ENCODE measurements at places on chromosomes 5 and 9. TPM values are rescaled to one million over a fixed set of nuclear protein-coding genes. Genes with fewer than 3 reads are reported as not detected.

GRCh38 chr9:16884952-16885513, 14.6 kb upstream of the BNC2 start:
- DNase-seq = no peak
- H3K27me3 ChIP-seq = no peaks in the 10 kb centered on the region
- H3K4me1 ChIP-seq = 0 out of 2 replicates have a peak, but pooled peaks cover 4% of the 10 kb centered on the region

The PCDHB5 gene
- 27.3 TPM for total RNA-seq

DNA sequence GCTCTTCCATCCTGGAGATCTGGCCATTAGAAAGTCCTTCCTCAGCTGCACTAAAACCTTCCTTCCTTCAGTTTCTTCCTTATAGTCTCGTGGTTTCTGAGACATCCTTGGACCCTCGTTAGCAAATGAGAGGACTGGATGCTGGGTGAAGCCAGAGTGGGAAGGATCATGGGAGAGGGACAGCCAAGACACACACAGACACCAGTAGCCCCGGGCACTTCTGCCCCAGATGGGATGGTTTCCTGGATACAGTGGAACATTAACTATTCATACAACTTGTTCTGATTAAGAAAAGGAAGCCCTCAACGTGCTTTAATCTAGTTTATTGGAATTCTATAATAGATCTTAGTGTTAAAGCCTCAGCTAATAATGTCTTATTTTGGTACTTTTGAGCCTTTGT, 125.5 kb downstream of the SEC61B start:
- no peak overlapping the region for H3K4me3 ChIP-seq
- no peaks in the 10 kb centered on the region for H3K36me3 ChIP-seq
- DNase-seq = no peak
- no peak overlapping the region for H3K27ac ChIP-seq
- no peaks in the 10 kb centered on the region for H3K27me3 ChIP-seq
- peaks cover 12% of the 10 kb centered on the region for H3K4me1 ChIP-seq

The SH3PXD2B gene
- total RNA-seq = 32.3 TPM

DNA sequence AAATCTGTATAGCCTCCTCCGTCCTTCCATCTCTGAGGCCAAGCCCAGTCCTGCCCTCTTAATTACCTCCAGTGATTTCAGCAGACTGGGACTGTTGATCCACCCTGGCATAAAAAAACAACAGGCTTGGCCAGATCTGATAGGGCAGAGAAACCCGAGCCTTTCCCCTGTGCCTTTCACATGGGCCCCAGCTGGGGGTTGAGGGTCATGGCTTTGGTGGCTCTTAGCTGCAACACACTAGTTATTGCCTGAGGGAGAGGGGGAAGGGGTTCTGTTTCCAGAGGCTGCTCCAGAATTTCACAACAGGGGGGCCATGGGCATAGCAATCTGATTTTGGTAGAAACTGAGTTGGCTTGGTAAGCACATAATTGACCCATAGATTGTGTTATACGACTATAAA, 21.2 kb upstream of the PANK3 start:
- peaks cover 10% of the 10 kb centered on the region for H3K4me1 ChIP-seq
- H3K36me3 ChIP-seq = no peaks in the 10 kb centered on the region
- DNase-seq = peak; percentile 26
- no peak overlapping the region for H3K27ac ChIP-seq

- no peaks in the 10 kb centered on the region for H3K36me3 ChIP-seq
- no peak for DNase-seq
- no peaks in the 10 kb centered on the region for H3K4me1 ChIP-seq
- H3K4me3 ChIP-seq = no peak overlapping the region
- no peak overlapping the region for H3K27ac ChIP-seq
Observed at GRCh38 chr5:115072266-115073064, 97.2 kb downstream of the TRIM36 start.

GRCh38 chr5:57324861-57325260, 151.0 kb downstream of the GPBP1 start:
- no peak for DNase-seq
- H3K27ac ChIP-seq = no peak overlapping the region
- no peaks in the 10 kb centered on the region for H3K36me3 ChIP-seq
- no peak overlapping the region for H3K4me3 ChIP-seq

GRCh38 chr5:178165581-178165980, 11.9 kb upstream of the NHP2 start:
- H3K4me1 ChIP-seq = no peaks in the 10 kb centered on the region
- no peaks in the 10 kb centered on the region for H3K36me3 ChIP-seq
- peaks cover 83% of the 10 kb centered on the region for H3K27me3 ChIP-seq

GRCh38 chr5:13695076-13695712, 249.3 kb downstream of the DNAH5 start:
- no peak overlapping the region for H3K4me3 ChIP-seq
- H3K4me1 ChIP-seq = no peaks in the 10 kb centered on the region
- no peak overlapping the region for H3K27ac ChIP-seq

The PCDHGB7 gene
- 2.6 TPM for total RNA-seq

The TLE4 gene
- total RNA-seq = 54.6 TPM

GRCh38 chr5:99808657-99809230, 726.4 kb upstream of the FAM174A start:
- H3K27me3 ChIP-seq = no peaks in the 10 kb centered on the region
- no peaks in the 10 kb centered on the region for H3K36me3 ChIP-seq
- H3K4me3 ChIP-seq = no peak overlapping the region
- DNase-seq = no peak

- no peaks in the 10 kb centered on the region for H3K36me3 ChIP-seq
- no peaks in the 10 kb centered on the region for H3K27me3 ChIP-seq
- 0 out of 2 replicates have a peak, but pooled peaks cover 3% of the 10 kb centered on the region for H3K4me1 ChIP-seq
- H3K4me3 ChIP-seq = no peak overlapping the region
Observed at GRCh38 chr5:74556631-74557595, 83.6 kb downstream of the ENC1 start.

- no peak overlapping the region for H3K4me3 ChIP-seq
- no peak for DNase-seq
- peaks cover 7% of the 10 kb centered on the region for H3K4me1 ChIP-seq
- H3K27ac ChIP-seq = no peak overlapping the region
- H3K27me3 ChIP-seq = no peaks in the 10 kb centered on the region
Observed at GRCh38 chr9:14417237-14417636, 103.3 kb upstream of the NFIB start.

- H3K27ac ChIP-seq = no peak overlapping the region
- H3K4me3 ChIP-seq = no peak overlapping the region
- no peaks in the 10 kb centered on the region for H3K27me3 ChIP-seq
Observed at GRCh38 chr9:136259517-136259813, 13.9 kb upstream of the QSOX2 start.

The COL23A1 gene
- total RNA-seq = not detected

The UBE2D2 gene
- total RNA-seq = 159 TPM

- no peaks in the 10 kb centered on the region for H3K4me1 ChIP-seq
- no peak overlapping the region for H3K4me3 ChIP-seq
- no peak for DNase-seq
- no peaks in the 10 kb centered on the region for H3K36me3 ChIP-seq
Observed at GRCh38 chr9:27483576-27483975, 40.5 kb upstream of the IFNK start.
